ENCODE measurements at places on chromosomes 7 and 10.

DNA sequence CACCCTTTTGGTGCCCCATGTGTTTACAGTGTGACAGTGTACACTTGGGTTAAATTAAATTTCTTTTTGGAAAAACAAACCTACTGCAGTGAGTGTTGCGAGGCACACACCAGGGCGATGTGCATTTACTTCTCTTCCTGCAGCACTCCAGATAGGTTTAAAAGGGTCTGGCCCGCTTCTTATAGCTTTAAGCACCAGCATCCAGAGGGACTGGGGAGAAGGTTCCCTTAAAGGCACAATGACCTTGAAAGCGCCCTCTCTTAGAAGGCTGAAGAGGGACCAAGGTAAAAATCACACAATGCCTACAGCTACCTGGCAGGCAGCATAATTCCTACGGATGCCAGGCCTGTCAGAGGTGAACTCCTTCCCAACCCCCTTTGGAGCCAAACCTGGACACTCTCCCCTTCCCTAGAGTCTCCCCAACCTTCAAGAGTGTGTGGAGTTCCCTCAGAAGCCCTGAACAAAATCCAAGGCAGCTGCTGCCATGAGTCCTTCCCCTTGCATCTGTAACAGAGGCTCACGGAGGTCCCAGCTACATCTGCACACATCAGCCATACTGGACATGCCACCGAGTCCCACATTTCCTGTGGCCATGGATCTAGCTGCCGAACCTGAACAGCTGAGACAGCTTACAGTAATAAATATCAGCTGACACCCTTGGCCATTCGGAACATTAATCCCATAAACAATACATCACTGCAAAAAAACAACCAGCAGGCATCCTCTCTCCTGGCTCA lies 33.2 kb downstream of the TRIM8 start:
- H3K27ac ChIP-seq: no peak overlapping the region
- H3K27me3 ChIP-seq: no peaks in the 10 kb centered on the region
- no peak for DNase-seq
- no peak overlapping the region for H3K4me3 ChIP-seq
- H3K4me1 ChIP-seq: peaks cover 54% of the 10 kb centered on the region

DNA sequence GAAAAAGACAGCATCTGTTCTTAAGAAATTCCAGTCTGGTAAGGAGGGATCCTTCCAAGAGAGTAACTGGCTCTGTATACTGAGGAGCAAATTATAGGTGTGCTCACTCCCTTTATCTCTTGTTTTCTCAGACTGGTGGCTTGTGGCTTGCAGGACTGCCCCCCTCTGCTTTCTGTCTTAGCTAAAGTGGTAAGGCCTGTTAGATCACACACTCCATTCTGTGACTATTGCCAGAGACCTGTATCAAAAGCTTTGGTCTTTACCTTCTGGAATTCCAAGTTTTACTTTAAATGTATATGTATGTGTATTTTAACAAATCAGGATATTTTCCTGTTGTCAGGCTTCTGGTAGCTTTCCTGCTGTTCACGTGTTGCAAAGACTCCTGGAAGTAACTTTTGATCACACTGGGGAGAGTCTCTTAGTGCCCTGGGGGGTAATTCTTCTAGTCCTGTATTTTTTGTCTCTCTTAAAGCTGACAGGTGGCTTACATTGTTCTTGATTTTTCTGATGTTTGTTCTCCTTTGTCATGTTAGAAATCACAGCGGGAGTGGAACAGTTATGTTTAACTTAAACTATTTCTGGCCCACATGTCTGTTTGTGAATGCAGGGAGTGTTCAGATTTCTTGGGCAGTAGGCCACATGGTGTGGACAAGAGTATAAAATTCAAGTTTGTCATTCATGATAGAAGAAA lies 99.0 kb downstream of the PLPP4 start:
- no peak overlapping the region for H3K27ac ChIP-seq
- H3K4me1 ChIP-seq: no peaks in the 10 kb centered on the region
- no peak overlapping the region for H3K4me3 ChIP-seq

DNA sequence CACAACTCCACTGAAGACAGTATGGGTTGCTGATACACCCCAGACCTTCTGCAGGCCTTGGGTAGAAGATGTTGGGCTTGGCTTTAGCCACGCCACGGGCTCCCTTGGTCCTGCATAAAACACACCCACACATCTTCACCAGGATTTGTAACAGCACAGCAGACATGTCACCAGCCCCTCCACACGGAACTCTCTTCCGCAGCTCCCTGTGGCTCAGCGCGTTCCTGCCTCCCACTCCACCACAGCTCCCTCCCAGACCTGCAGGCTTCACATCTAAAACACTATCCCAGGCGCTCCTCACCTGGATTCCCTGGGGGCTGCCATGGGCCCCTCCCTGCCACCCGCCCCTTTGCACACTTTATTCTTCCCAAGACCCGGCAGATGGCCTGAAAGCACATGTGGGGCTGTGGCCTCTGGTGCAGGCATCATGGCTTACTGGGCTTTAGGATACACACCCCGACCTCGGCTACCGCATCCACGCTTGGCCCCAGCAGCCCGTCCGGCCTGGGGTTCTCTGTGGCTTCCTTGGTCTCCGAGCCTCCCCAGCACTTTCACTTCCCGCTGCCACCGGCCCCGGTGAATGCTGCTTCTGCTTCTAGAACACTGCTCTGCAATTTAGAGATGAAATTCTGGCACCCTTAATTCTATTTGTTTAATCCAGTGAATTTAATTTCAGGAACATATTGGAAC lies 432.9 kb downstream of the DNAJB6 start:
- no peak overlapping the region for H3K27ac ChIP-seq
- H3K36me3 ChIP-seq: no peaks in the 10 kb centered on the region
- no peaks in the 10 kb centered on the region for H3K4me1 ChIP-seq
- no peaks in the 10 kb centered on the region for H3K27me3 ChIP-seq
- no peak for DNase-seq

DNA sequence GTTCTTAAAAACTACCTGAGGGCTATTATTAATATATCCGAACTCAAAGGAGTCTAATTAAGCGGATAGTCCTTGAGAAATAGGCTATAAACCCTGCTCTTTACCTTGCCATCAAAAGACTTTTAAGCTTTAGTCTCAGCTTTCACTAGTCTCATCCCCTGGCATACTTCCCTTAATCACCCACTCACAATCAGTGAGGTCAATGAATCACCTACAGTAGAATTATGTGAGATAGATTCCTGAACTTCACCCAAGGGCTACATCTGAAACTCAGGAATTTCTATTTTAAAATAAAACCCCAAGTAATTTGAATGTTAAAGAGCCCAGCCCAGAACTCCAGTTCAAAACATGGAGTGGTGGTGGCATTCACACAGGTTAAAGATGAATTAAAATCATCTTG lies 108.7 kb downstream of the ETV1 start:
- H3K36me3 ChIP-seq: no peaks in the 10 kb centered on the region
- H3K4me1 ChIP-seq: no peaks in the 10 kb centered on the region
- no peak overlapping the region for H3K27ac ChIP-seq
- H3K27me3 ChIP-seq: no peaks in the 10 kb centered on the region
- no peak overlapping the region for H3K4me3 ChIP-seq

GRCh38 chr7:101129603-101130117 lies 2.8 kb downstream of the SERPINE1 start:
- no peak overlapping the region for H3K27ac ChIP-seq
- H3K27me3 ChIP-seq: no peaks in the 10 kb centered on the region
- H3K36me3 ChIP-seq: no peaks in the 10 kb centered on the region
- DNase-seq: no peak

GRCh38 chr10:25175527-25176420 lies 973 bp downstream of the GPR158 start:
- no peak overlapping the region for H3K27ac ChIP-seq
- H3K4me3 ChIP-seq: no peak overlapping the region
- DNase-seq: no peak

DNA sequence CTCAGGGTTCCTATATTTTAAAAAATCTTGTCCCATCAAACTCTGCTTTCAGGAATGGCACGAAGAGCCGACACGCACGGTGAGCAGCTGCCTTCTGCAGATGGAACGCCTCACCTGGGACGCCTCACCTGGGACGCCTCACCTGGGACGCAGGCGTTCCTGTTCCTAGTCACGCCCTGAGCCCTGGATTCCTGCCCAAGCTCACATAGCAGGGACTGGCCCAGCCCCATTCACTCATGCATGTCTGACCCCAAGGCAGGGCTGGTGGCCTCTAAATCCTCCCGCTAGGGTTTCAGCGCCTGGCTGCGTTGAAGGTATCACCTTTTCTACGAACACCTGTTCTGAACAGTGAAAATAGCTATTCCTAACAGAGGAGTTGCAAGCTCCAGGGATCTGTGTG lies 49.8 kb downstream of the CARD11 start:
- DNase-seq: no peak
- no peak overlapping the region for H3K27ac ChIP-seq
- no peaks in the 10 kb centered on the region for H3K4me1 ChIP-seq
- H3K4me3 ChIP-seq: no peak overlapping the region

DNA sequence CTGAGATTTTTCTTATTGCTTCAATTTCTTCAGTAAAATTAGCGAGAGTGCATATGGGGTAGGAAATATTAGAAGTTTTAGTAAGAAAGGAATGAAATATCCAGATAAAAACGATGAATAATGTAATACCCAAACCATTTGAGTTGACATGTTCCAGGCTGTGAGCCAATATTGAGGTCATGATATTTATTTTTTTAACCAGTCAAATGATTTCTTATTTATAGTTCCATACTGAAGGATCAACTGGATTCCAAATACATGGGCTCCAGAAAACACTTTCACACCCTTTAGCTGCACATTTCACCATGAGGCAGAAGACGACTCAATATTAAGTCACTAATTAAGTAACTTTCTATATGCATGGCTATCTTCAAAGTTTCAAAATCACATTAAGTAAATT lies 312.5 kb downstream of the PPP1R3A start:
- H3K27me3 ChIP-seq: no peaks in the 10 kb centered on the region
- no peak for DNase-seq
- H3K4me1 ChIP-seq: no peaks in the 10 kb centered on the region
- H3K36me3 ChIP-seq: no peaks in the 10 kb centered on the region
- H3K27ac ChIP-seq: no peak overlapping the region

DNA sequence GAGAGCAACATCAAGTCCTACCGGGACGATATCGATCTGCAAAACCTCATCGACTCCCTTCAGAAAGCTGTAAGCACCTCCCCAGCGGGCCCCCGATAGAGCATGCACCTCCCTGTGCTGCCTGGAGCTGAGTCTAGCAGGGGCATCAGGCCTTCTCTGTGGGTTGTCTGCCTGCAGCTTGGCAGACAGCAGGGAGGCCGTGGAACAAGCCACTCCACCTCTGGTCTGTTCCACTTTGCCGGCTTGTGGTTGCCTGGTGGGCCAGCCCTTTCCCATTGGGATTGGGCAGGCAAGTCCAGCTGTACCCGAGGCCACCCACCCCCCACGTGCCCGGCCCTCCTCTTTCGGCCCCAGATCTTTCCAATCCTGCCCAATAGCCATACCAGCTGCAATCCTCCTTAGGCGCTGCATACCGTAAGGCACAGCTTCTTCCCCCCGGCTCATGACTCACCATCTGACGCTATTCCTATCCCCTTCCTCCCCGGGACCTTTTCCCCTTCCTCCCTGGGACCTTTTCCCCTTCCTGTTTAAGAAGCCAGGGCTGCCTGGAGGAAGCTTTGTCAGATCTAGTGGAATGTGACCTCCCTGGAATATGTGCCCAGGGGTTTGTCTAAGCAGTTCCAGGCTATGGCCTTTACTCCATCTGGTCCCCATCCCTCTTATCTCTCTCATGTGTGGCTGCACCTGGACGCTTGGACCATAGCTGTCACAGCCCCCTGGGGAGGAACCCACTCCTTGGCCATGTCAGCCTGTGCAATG lies 28.1 kb upstream of the SH2D4B start:
- peaks cover 85% of the 10 kb centered on the region for H3K36me3 ChIP-seq
- no peak for DNase-seq
- peaks cover 23% of the 10 kb centered on the region for H3K4me1 ChIP-seq

All from CD4-positive, alpha-beta memory T cell (primary cell).